ENCODE measurements at places on chromosomes 5 and 9. TPM values are rescaled to one million over a fixed set of nuclear protein-coding genes. Genes with fewer than 3 reads are reported as not detected.

- no peak for DNase-seq
These were observed 556.5 kb upstream of the SEMA6A start for GRCh38 chr5:117131048-117131679.

- DNase-seq: no peak
These were observed 104.1 kb downstream of the ROR2 start for GRCh38 chr9:91845879-91846278.

DNA sequence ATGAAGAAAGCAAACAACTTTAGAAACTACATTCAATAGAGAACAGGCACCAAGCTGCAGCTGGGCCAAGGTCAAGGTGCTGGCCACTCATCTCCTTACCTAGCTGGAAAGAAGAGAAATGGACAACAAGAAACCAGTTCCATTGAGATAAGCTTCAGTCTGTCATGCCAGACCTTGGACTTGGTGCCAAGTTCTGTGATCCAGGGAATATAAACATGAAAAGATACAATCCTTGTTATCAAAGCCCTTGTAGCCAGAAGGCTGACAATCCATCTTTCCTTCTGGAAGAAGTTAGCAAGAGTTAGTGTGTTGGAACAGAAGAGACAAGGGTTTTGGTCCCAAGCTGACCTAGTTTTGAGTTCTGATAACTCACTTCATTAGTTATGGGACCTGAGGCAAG, 227.5 kb downstream of the ACTL7B start:
- no peak for DNase-seq

The IGIP gene
- total RNA-seq: 4.1 TPM

The SLC36A3 gene
- not detected for total RNA-seq

The AGXT2 gene
- total RNA-seq: not detected

- DNase-seq: no peak
These were observed 28.7 kb upstream of the UBAC1 start for GRCh38 chr9:135989722-135990467.

The LCN9 gene
- total RNA-seq: not detected

The ZFP2 gene
- total RNA-seq: 2.9 TPM

DNA sequence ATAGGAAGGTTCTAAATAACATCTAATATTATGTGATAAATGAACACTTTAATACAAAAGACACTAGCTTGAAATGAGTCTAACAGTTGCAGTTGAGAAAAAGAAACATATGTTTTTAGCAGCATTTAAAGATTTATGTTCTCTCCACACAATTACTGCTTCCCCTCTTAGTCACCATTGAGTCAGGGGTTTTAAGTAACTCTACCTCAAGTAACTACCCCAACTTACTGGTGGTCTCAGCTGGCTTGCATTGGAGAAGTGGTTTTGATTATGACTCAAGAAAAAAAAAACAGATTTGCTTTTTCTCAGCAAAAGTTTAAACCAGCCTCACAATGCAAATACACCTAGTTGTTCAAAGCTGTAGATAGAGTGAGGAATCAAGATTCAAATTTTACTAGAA, 1216.5 kb upstream of the CDH9 start:
- DNase-seq: peak; percentile 32

The ORM2 gene
- not detected for total RNA-seq

GRCh38 chr5:660491-661030, 32.6 kb downstream of the TPPP start:
- DNase-seq: no peak

The SPAG8 gene
- total RNA-seq: not detected

The PCDHGA3 gene
- 2.6 TPM for total RNA-seq

The IFNA5 gene
- not detected for total RNA-seq

- DNase-seq: no peak
These were observed 219.4 kb downstream of the SPOCK1 start for GRCh38 chr5:137279521-137280231.

The SLC6A18 gene
- not detected for total RNA-seq

- peak; percentile 49 for DNase-seq
These were observed 137.0 kb upstream of the ACOT12 start for GRCh38 chr5:81530919-81531318.

The C1QTNF2 gene
- total RNA-seq: 0.07 TPM
